Fibroblast of skin of back (primary cell): ENCODE measurements at places on chromosomes 6 and 20.

DNA sequence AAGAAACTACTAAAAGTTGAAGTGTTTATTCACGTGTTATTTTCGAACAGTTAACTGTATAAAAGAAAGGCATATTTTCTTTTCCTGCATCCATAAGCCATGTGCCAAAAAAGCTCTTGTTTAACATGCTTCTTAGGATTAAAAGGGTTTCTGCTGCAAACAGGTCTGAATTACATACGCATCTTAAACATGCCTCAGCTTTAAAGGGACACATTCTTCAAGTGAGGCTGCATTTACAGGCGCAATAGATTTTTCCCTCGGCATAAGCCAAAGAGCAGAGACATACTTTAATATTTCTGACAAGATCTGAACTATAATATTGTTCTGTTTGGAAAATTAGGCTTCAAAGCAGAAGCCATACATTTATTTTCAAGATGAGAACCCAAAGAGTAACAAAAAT lies 39.4 kb downstream of the PDE7B start:
- no peak for DNase-seq

- no peak for DNase-seq
These were observed 16.0 kb downstream of the DIDO1 start for GRCh38 chr20:62910217-62910766.

GRCh38 chr6:68247782-68248181 lies 387.3 kb upstream of the ADGRB3 start:
- DNase-seq = no peak

GRCh38 chr20:15848995-15849610 lies 724.1 kb downstream of the KIF16B start:
- DNase-seq = no peak

GRCh38 chr6:110617057-110617456 lies 140.6 kb upstream of the SLC22A16 start:
- DNase-seq = no peak

DNA sequence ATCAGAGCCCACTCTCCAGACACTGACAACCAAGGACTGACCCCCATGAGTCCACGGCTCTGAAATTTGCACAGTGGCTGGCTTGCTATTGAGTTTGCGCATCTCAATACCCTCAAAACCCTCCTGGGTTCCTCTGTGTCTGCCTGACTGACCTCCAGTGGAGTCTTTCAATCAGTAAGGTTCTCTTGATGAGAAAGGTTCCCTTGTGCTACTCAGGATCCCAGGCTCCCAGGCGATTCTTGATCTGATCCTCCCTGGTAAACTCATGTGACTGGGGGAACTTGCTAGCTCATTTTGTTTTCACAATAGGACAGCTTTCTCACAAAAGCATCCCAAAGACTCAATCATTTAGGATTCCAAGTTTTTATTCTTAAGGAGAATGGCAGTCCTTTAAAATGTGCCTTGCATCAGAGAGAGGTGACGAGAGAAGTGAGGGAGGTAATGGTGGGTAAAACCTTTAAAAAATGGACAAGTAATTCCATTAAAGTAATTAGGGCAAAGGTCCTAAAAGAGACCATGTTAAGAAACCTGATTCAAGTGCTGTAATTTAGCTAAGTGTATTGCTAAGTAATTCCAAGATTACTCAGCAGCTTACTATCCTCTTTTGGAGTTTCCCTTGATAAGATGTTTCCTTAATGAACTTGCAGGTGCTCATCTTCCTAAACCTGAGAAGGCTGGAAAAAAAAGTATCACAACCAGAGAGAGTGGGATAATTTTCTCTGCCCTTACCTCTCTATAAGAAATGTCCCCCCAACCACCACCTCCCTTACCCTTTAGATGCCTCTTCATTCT lies 304.7 kb upstream of the SGK1 start:
- no peak for DNase-seq

DNA sequence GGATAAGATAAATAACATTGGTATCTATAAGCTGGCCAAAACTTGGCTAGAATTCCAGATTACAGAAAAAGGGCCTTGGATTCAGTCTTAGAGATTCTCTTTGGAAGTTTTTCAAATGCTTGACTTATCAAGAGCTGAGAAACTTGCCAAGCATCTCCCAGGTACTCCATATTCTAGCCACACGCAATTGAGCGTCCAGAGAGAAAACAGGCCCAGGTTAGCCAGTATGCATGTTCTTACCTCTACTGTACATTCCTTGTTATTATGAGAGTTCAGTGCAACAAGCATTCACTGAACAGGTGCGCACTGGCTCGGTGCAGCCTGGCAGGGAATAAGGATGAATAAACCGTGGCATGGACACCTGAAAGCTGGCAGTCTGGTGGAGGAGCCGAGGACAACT lies 13.7 kb downstream of the CRNKL1 start:
- DNase-seq = no peak

DNA sequence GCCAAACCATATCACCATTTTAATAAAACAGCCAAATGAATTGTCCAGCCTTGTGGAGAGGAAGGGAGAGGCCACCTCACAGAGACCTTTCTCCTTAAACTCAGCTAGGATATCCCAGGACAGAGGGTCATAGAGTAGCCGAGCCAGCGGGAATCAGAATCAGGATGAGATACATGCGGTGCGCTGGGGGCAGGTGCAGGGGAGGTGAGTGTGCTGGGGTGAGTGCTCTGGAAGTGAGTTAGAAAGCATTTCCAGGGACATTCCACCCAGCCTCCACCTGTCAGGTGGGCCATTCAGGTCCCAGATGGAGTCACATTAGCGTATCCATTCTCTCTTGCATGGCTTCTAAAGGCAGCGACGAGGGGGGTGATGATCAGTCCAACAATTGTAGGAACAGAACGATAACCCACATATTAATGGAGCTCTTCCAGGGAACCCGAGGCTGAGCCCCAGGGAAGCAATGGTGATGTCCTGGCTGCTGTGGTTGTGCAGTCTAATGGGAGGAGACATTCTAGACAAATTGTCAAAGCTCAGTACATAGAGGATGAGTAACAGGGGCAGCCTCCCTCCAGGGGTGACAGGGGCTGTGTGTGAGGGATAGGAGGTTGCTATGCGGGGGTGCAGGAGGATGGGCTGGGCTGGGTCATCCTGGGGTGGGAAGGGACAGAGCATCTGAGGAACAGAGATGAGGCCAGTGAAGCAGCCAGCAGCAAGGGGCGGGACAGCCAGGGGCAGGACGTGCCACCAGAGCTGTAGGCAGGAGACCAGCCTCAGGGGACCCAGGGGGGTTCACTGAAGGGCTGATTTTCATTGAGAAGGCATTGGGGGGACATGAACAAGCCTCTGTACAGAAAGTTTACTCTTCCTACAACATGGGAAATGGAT lies 88.7 kb upstream of the FRMD1 start:
- DNase-seq = no peak

DNA sequence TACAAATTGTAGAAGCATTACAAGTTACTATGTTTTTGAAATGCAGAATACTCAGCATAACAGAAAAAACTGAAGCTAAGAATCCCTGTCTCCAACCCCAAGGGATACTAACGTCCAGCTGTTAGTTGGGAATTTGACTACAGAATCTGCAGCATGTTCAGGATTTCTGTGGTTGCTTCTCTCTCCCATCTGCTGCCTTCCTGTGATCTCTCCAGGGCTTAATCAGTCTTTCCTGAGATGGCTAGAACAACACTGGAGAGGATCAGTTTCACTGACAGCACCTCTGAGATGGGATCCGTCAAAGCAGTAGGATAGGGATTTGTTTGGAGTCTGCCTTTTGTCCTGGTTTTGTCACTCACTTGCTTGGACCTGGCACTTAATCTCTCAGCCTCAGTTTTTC lies 73.3 kb upstream of the NUP153 start:
- no peak for DNase-seq

DNA sequence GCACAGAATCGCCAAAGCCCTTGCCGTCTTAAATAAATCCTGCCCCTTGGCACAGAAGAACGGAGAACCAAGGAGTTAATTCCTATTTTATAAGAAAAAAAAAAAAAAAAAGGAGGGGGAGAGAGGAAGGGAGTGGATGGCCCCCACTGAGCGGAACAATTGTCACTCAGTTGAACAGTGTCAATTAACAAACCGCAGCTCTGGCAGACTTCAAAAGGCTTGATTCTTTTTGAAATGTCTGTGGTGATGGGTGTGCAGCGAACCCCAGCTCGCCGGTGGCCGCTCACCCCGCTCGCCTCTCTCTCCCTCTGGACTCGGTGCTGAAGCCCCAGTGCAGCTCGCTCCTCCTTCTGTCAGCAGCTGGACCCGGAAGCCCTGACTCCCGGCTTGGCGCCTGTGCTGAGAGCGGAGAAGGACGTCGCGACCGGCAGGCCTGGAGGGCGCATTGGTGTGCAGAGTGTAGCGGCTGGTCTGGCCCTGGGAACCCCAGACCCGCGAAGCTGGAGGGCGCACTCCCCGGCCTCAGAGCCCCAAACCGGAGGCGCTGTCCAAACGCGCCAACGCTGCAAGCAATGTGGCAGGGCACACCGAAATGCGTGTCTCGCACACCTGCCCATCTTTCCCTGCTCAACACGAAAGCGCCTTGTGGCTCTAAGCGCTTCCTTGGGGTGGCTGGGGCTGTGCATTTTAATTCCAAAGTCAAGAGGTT lies 3.4 kb downstream of the LINC00237 start:
- DNase-seq = no peak

GRCh38 chr6:168582571-168582981 lies 141.6 kb downstream of the SMOC2 start:
- no peak for DNase-seq

DNA sequence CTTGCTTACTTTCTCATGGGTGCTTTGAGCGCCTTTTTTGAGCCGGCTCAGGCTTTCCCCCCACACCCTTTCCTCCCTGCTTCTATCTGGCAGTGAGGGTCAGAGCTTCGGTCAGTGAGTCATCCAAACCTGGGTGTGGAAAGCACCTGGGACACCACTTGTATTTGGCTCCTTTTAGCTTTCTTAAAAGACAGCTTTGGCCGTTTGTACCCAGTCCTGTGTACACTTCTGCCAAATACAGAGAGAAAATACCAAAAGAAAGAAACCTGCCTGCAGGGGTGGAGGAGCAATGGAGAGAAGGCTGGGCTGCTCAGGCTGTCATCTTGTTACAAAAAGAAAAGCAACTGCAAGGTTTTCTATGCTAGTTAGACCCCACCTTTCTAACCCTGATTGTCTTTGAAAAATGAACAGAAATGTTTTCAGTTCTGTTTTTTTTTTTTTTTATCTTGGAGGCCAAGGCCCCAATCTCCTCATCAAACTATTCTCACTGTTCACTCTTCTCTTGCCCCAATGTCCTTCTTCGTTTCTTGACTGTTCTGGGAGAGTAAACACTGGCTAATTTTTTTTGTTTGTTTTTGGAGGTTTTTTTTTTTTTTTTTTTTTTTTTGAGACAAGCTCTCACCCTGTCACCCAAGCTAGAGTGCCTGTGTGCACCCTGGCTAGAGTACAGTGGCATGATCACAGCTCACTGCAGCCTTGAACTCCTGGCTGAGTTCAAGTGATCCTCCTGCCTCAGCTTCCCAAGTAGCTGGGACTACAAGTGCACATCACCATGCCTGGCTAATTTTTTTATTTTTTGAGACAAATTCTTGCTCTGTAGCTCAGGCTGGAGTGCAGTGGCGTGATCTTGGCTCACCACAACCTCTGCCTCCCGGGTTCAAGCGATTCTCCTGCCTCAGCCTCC lies 76.4 kb downstream of the SSR1 start:
- no peak for DNase-seq

GRCh38 chr6:98834060-98835031 lies at the start of gene POU3F2:
TSS of gene POU3F2 (plus strand) at chr6:98834574. CDS start at chr6:98834874, 300 bp downstream.
- DNase-seq = peak; percentile 85

DNA sequence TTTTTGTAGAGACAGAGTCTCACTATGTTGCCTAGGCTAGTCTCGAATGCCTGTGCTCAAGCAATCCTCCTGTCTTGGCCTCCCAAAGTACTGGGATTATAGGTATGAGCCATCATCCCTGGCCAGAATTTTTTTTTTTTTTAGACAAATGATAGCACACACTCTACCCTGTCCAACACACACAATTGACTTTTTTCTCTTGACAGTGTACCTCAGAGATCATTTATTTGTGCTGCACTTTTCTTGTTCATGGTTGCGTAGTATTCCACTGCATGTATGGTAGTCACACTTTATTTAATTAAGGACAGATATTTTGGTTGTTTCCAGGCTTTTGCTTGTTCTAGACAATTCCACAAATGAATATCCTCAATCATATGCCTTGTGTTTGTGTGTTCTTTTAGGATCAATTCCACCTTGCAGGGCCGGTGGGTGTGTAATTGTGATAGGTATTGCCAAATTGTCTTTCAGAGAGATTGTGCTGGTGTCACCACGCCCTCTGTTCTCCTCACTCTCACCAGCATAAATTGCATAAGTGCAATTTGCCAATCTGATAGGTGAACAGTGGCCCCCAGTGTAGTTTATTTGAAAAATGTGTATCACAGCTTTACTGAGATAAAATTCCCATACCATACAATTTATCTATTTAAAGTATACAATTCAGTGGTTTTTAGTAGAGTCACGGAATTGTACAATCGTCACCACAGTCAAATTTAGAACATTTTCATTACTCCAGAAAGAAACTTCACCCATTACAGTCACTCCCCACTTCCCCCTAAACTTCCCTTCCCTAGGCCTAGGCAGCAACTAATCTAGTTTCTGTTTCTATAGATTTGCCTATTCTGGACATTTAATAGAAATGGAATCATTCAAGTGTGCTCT lies 20.1 kb downstream of the SRC start:
- DNase-seq = no peak

- DNase-seq = no peak
These were observed 5.9 kb downstream of the TMEM239 start for GRCh38 chr20:2822073-2822472.

DNA sequence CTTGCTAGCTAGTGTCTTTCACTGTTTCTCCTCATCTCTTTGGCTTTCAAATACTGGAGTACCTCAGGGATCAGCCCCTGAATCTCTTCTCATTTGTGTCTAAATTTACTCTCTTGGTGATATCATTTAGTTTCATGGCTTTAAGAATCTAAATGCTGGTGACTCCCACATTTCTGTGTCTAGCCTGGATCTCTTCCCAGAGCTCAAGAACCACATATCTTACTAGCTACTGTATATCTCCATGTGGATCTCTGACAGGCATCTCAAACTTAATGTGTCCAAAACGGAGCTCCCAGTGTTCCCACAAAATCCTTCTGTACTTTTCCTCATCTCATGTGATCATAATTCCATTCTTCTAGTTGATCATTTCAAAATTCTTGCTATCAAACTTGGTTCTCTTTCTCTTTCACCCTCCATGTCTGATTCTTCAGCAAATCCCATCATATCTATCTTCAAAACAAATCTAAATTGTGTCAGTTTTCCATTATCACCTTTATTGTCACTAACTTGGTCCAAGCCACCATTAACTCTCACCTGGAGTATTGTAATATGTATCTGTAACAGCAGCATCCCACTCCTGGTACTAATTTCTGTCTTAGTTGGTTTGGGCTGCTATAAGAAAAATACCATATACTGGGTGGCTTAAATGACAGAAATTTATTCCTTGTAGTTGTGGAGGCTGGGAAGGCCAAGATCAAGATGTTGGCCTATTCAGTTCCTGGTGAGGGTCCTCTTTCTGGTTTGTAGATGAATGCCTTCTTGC lies 45.9 kb downstream of the CCDC170 start:
- DNase-seq = no peak

GRCh38 chr6:165645919-165646318 lies 17.1 kb downstream of the PDE10A start:
- no peak for DNase-seq

- DNase-seq = no peak
These were observed 15.7 kb downstream of the PPARD start for GRCh38 chr6:35358086-35358485.

GRCh38 chr6:129623008-129623732 lies 86.8 kb downstream of the ARHGAP18 start:
- no peak for DNase-seq
